CD4-positive, alpha-beta T cell treated with Interleukin-10 for 1 hour (primary cell): ENCODE measurements at places on chromosomes 1 and 21.

- no peak for DNase-seq
Observed at GRCh38 chr1:94912263-94913184, 14.4 kb downstream of the CNN3 start.

GRCh38 chr1:18633422-18634155 is 2.9 kb downstream of the PAX7 start:
- no peak for DNase-seq

- DNase-seq: no peak
Observed at GRCh38 chr21:19256934-19257660, 853.5 kb upstream of the TMPRSS15 start.

DNA sequence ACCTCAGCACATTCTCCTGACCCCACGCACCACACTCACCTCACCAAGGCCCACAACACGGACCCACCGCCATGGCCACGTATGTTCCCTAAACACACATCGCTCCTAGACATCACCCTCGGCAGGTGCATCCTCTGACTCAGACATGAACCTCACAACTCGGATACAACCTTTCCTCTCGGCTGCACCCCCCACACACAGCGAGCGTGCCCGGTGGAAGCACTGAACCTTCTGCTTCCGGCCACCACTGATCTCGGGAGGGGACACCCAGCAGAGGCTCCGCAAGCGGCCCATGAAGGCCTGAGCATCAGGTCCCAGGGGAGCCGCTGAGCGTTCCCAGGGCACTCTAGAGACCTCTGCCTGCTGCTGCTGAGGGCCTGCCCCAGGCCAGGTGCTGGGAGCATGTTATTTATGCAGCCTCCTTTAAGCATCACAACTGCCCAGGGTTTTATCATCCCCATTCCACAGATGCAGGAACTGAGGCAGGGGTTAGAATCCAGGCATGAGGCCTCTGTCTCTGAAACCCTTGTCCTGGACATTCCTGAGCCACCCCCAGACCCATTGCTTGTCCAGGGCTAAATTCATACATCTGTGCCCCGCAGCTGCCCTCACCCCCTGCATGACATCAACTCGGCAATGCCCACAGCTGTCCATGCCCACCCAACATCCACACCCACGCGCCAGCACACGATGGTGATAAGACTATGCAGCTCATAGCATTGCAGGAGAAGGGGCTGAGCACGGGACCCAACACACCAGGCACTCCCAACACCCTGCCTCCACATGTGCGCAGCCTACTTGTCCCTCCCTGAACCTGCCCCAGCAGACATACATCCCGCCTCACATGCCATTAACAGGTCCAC is 27.0 kb downstream of the SDC3 start:
- DNase-seq: no peak

DNA sequence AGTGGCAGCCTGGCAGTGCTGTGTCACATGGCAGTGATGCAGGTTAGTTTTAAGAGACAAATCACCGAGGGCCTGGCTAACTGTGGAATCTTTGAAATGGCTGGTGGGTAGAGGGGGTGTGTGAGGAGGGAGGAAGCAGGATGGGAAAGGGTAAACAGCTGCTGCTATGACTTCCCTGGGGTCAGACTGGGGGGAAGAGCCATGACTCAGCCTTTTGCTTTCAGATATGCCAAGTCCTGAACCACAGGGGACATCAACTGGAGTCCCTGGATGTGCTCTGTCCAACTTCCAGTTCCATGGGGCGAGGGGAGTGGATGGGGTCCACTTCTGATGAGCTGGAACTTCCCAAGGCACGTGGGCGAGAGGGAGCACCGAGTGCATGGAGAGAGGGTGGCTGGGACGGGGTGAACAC is 121.1 kb upstream of the ADAR start:
- DNase-seq: no peak

DNA sequence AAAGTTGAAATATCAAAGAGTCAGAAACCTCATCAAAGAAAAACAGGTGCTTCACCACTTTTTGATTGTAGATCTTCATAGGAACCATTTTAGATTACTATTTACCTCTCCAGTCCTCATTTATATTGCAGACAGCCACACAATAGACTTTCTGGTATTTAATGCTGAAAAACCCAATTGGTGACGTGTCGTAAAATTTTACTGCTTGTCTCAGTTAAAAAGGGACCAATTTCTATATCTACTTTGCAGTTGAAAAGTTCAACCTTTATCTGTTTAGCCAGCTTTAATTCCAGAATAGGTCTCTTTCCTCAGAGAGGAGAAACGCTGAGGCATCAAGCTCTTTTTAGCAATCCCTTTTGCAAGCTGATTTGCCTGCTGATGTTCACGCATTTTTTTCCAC is 1722.4 kb downstream of the PLA2G4A start:
- DNase-seq: no peak

DNA sequence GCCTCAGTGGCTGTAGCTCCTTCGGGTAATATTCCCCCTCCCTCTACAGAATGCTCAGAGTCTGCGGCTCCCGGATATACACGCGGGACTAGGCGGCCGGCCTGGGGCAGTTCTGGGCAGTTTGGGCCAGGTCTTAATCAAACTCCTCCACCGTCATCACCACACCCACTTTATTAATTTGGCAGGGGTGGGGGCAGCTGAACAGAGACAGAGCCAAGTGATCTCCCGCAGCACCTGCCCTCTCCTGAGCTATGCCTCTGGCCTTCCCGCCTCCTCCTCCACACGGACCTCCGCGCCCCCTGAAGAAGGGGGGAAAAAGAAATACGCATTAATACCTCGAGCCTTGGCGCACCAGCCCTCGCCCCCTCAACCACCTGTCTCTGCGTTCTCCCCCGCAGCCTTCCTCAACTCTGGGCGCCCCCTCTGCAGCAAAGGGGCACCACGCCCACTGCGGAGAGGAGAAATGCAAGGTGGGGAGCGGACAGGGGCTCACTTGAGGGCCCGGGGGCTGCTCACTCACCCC is 42.6 kb downstream of the CD34 start:
- peak; percentile 46 for DNase-seq

GRCh38 chr1:4087530-4088420 is 187.7 kb upstream of the C1orf174 start:
- DNase-seq: no peak

- DNase-seq: no peak
Observed at GRCh38 chr1:56787330-56787729, 31.9 kb downstream of the FYB2 start.

DNA sequence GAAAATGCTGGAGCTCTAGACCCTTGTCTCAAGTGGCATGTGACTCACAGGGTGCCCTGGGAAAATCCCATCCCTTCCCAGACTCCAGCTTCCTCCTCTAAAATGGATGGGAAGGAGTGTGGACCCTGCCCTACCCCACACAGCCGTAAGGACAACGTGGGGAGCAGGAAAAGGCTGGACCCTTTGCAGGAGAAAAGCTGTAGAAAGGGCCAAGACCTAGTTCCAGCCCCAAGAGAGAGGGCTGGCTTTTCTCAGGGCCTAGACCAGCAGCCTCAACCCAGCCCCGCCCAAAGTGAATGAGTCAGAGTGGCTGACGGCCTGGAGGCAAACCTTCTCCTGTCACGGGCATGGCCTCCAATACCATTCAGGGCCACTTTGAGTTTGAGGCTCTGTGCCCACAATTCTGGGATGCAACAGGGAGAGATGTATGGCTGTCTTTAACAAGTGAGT is 1.1 kb downstream of the LAMB3 start:
- DNase-seq: peak; percentile 54

DNA sequence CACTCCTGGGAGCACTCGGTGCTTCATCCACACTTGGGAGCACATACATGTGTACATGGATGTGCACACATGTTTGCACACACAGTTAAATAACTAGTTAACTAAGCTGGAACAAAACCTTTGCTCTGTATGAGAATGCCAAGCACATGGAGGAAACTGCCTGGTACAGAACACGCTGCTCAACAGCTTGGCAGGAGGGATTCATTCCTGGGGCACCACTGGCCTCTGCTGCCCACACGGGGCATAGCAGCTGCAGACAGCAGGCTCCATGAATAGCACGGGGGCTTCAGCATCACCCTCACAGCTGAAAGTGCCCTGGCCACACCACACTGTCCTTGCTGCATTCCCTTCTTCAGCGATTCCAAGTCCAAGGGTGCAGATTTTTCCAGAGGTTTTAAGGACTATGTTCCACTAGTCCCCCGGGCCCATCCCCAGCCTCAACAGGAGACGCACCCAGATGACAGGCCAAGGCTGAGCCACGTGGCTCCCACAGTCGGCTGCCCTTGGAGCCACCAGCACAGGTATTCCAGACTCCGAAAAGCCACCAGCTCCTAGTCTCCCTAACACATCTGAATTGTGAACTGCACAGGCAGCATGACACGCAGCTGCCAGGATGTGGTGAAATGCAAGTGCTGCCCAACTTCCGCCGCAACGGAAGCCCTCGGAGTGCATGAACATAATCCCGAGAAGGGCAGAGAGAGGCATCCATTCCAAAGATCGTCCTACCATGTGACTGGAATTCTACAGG is 16.9 kb downstream of the NPHP4 start:
- peak; percentile 59 for DNase-seq

DNA sequence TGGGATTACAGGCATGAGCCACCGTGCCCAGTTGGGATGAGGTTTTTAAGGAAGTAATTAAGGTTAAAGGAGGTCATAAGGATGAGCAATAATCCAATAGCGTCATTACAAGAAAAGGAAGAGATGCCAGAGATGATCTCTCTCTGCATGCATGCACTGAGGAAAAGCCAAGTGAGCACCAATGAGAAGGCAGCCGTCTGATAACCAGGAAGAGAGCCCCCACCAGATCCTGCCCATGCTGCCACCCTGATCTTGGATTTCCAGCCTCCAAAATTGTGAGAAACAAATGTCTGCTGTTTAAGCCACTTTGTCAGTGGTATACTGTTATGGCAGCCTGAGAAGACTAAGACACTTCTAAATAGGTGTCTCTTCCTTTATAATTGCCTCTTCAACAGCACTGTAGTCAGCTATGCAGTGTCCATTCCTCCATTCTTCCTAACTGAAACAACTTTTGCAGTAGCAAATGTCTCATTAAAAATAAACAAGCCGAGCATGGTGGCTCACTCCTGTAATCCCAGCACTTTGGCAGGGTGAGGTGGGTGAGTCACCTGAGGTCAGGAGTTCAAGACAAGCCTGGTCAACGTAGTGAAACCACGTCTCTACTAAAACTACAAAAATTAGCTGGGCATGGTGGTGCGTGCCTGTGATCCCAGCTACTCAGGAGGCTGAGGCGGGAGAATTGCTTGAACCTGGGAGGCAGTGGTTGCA is 216.2 kb upstream of the RUNX1 start:
- no peak for DNase-seq

DNA sequence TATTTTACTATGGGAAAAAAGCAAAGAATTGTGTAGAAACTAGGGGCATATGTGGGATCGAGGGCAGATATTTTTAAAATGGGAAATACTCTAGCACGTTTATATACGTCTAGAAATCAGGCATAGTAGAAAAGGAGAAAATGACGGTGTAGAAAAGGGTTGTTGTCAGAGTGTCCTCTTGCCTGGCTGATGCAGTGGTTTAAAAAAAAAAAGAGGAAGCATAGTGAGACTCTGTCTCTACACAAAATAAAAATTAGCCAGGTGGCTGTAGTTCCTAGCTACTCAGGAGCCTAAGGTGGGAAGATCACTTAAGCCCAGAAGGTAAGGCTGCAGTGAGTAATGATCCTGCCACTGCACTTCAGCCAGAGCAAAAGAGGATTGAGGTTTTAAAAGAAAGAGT is 64.7 kb upstream of the LRRC7 start:
- DNase-seq: no peak

DNA sequence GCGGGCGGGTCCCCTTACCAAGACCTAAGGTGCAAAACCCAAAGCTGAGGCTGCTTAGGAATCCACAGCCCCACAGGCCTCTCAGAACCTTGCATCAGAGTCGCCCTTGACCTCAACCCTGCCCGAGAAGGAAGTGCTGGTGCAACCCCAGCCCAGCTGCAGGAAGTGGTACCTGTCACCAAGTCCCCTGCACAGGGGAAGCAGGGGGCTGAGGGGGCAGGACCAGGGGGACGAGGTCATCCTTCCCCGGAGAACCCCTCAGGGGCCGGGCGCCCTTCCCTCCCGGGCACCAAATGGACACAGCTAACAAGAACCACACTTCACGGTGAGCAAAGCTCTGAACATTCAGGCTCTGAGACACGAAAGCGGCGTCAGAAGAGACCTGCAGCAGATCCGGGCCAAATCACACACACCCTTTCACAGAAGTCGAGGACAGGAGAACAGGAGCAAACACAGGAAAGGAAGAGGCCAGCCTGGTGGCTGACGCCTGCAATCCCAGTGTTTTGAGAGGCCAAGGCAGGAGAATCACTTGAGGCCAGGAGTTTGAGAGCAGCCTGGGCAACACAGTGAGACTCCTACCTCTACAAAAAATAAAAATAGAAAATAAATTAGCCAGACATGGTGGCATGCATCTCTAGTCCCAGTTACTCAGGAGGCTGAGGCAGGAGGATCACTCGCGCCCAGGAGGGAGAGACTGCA is 6.4 kb downstream of the ITGB2 start:
- DNase-seq: peak; percentile 70

DNA sequence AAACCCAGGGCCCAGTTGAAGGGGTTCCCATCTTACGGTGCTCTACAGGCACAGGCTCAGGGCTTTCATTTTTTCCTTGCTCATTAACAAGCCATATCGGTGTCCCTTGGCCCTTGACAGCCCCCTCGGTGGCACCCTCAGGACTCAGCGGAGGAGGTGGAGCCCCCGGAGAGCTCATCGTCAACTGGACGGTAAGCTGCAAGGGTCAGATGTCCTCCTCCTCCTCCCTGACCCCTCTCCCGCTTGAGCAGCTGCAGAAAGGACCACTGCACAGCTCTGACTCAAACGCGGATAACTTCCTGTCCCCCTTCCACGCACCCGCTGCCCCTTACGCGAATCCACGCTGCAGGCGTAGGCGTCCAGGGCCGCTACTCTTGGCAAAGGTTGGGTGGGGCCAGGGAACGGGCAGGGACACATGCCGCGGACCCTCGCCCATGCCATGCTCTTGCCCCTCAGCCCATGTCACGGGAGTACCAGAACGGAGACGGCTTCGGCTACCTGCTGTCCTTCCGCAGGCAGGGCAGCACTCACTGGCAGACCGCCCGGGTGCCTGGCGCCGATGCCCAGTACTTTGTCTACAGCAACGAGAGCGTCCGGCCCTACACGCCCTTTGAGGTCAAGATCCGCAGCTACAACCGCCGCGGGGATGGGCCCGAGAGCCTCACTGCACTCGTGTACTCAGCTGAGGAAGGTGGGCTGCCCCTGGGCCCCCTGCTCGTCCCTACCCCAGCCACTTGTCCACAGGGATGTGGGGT is 14.7 kb downstream of the TMEM81 start:
- no peak for DNase-seq

GRCh38 chr1:179031855-179032513 is 6.3 kb downstream of the FAM20B start:
- DNase-seq: no peak

DNA sequence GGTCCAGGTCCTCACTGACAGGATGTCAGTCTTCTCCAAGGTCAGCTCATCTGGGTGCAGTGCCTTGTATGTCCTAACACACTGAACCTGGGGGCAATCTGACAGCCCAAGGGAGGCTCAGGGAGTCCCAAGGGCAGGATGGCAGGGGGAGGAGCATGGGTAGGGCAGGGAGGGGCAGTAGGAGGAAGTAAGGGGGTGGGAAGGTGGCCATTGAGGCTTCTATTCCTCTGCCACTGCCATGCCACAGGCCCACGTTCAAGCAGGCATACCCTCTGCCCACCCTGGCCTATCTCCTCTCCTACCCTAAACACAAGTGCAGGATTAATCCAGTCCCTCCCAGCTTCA is 13.3 kb downstream of the ARHGEF19 start:
- DNase-seq: no peak

GRCh38 chr21:36589352-36589971 is 109.5 kb upstream of the SIM2 start:
- no peak for DNase-seq

- DNase-seq: peak; percentile 10
Observed at GRCh38 chr1:84611796-84612195, 37.6 kb upstream of the CTBS start.
